ENCODE measurements at places on chromosomes 2 and 18.

GRCh38 chr2:30763151-30763660 lies 44.0 kb downstream of the CAPN13 start:
- no peak for DNase-seq

DNA sequence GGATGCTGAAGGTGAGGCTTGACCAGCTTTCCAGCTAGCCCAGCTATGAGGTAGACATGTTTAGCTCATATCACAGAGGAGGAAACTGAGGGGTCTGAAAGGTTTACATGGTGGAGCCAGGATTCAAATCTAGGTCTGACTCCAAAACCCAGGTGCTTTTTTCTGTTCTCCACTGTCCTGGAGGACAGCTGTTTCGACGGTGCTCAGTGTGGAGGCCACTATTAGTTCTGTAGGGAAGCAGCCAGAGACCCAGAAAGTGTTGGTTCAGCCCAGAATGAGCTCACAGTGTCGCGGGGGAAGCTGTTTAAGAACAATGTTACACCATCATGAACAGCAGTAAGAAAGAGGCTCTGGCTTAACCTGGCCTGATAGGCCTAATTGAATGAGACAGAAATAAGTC lies 11.1 kb downstream of the PROC start:
- DNase-seq, result no peak

GRCh38 chr2:46958431-46959017 lies 42.9 kb upstream of the MCFD2 start:
- no peak for DNase-seq

DNA sequence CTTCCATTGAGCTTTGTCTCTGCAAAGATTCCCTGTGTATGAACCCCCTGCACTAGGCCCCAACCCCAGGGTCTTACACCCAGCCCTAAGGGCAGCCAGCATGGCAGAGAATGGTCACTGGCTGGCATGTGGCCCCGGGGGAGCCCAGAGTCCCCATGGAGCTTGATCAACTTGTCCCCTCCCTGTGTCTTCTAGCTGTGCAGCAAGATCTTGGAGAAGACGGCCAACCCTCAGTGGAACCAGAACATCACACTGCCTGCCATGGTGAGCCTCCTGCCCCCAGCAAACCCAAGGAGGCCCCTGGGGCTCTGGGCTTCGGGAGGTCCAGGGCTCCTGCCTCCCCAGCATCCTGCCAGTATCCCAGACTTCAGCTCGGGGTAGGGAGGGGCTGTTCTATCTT lies 81.5 kb downstream of the DYSF start:
- no peak for DNase-seq

GRCh38 chr2:111121828-111122630 lies 1.3 kb downstream of the BCL2L11 start:
- peak; percentile 92 for DNase-seq

DNA sequence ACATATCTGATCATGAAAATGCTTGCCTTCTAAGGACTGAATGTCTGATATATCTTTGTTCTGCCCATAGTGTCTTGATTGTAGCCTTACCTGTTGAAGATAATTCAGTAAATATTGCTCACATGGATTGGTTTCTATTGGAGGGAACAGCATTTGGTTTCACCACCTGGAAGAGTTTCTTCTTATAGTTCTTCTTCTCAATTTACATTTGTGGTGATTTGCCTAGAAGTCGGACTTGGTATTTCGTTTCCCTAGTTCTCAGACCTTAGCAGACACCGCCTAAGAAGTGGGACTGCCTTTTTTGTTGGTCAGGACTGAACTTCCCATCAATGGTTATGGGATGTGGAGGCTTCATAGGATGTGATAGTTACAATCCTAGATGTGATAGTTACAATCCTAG lies 20.2 kb downstream of the MGAT5 start:
- DNase-seq, result no peak

DNA sequence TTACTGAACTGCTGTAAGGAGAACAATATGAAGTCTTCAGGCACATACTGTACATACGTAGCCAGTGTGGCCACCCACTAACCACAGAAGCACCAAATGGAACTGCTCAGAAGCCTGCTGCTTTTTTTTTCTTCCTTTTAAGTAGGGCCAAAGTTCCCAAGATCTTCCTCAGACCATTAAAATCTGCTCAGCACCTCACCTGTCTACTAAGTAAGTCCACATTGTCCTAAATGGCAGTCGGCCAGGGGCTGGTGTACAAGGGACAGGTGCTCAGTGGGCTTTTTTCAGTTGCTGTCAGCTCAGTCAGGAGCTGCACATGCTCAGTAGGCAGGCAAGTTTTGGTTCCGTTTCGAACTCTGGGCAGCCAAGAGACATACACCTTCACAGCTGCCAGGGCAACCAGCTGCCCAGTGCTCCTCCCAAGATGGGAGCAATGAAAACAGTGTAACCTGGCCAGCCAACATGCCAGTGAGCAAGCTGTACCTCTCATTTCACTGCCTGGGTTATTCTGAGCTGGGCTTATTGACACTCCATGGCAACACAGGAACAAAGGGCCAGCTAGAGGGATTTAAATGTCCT lies 86.1 kb downstream of the ACVR1 start:
- no peak for DNase-seq

DNA sequence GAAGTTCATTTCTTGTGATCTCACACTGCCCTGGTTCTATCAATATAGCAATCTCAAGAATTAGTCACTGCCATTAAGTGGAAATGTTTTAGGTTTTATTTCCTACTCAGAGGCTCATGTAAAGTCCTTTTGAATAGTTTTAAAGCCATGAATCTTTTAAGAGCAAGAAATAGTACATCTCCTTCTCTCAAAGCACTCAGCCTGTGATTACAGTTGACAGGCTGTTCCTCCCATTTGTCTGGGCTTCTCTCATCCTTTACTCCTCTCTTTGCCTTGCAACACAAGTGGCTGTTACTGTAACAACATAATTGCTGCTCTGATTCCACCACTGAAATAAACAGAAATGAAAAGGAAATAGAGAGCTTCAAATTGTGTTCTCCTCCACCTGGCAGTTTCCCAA lies 18.4 kb downstream of the GRP start:
- DNase-seq, result no peak

DNA sequence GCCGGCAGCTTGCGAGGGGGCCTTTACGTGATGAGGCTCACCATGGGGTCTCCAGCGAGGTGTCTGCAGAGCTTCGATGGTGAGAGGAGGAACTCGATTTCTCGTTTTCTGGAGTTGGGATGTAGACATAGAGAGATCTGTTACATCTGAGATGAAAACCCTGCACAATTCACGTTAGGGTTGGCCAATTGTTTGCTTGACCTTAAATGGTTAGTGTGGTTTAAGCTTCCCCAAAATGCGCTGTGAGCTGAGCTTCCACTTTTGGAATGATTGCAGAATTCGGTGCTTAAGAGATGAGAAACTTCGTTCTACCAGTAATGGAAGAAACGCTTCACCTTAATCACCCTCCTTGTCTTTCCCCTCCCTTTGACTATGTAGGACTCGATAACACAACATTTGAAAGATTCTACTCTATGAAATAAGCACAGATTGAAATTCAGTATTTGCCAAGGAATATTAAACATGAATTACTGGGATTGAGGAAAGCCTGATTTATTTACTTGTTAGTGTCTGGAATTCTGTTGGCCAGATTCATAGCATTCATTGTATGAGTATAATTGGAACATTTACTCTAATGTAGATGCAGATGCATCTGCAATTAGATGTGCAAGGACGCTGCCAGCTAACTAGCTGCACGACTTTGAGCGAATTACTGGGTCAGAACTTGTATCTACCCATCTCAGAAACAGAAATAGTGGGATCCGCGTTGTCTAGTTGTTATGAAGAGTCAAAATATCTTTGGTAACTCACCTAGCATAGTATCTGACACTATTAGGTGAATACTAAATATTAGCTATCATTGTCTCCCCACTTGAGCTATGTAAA lies 1.6 kb upstream of the KLF7 start:
- no peak for DNase-seq

DNA sequence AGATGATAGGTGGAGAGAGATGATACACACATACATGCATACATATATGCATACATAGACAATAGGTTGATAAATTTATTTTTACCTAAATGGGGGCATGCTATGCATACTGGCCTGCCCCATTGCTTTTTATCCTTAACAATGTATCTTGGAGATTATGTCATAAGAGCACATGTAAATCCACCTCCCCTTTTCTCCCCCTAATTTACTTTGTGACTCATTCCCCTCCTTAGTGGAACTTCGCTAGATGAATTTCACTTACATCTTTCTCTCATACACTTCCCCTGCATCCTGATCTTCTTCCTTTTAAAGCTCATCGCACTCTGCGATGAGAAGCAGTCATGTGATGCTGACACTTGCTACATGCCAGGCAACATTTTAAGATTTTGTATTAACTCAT lies 223.6 kb downstream of the C1D start:
- no peak for DNase-seq

GRCh38 chr18:48700446-48700845 lies 161.6 kb downstream of the CTIF start:
- DNase-seq, result no peak

GRCh38 chr2:22279541-22279940 lies 1105.4 kb upstream of the KLHL29 start:
- DNase-seq, result no peak

DNA sequence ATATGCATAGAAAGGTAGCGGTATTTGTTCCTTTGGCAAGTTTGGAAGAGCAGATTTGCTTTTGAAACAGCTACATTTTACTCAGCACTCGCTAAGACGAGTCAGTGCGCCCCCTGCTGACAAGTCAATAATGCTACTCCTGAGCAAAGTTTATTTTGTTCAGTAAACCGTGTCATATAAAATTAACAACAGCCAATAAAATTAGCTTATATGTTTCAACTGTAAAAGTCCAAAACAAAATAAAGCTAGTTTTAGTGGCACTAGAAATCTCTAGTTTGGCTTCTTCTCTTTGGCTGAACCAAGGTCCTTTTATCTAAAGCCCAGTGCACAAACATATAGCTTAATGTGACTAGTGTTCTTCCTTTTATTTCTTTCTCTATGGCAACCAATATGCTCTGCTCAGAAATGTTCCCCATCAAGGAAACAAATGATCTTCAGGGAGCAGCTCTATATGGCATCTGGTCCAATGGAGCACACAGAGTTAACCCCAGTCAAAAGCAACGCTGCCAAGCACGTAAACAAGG lies 4.2 kb upstream of the POU3F3 start:
- peak; percentile 22 for DNase-seq

DNA sequence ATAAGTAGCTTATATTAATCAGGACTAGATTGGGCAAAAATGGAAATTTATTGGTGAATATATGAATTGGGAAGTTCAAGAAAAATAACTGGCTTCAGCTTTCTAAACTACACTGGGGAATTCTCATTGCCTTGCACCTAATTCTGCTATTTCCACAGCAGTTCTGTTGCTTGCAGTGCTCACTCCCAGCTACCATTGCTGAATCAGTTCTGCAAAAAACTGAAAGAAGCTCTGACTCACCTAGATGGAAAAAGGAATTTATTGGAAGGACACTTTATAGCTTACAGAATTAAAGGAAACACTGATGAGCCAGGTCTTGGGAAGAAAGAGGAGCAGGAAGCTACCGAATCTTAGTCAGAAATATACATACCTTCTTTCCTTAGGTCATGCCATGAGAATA lies 60.3 kb upstream of the ACVR1 start:
- no peak for DNase-seq

DNA sequence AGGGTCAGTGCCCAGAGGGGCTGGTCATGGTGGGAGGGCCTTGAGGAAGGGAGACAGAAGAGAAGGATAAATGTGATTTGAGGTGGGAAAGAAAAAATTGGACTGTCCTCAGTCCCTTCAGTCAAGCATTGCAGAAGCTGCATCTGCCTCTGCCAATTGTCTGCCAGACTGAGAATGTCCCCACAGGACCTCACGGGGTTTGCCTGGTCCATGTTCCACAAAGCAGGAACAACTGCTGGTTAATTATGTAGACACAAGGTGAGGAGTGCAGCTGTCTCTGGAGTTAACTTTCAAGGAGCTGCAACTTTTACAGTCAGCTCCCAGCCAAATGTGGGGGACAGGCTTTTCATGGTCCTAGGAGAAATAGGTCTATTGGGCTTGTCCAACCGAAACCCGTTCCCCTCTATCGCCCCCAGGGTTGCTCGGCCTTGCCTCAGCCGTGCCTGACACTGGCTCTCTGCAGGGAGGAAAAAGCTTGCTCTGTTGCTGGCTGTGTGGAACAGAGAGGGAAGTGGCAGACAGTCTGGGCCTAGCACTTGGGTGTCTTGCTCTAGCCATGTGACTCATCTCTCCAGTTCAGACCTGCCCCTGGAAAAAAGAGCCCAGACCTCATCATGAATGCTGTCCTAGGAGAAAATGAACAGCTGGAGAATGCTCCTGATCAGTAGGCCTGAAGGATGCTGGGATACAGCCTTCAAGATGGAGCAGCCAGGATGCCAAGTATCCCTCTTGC lies 31.1 kb upstream of the PAX8 start:
- no peak for DNase-seq

DNA sequence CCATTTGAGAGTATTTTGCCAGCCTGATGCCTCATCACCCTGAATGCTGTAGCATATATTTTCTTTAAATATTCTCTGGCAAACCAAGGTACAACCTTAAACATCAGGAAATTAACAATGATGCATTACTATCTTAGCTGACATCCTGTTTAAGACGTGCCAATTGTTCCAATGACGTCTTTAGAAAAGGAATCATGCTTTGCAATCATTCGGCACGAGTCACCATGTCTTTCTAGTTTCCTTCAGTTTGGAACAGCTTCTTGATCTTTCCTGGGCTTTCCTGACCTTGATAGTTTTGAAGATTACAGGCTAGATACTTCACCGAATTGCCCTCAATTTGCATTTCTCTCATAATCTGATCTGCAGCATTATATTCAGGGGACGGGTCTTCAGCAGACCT lies 88.2 kb upstream of the GLI2 start:
- no peak for DNase-seq

- no peak for DNase-seq
Measured at GRCh38 chr2:71795486-71795885, 342.1 kb downstream of the DYSF start.

DNA sequence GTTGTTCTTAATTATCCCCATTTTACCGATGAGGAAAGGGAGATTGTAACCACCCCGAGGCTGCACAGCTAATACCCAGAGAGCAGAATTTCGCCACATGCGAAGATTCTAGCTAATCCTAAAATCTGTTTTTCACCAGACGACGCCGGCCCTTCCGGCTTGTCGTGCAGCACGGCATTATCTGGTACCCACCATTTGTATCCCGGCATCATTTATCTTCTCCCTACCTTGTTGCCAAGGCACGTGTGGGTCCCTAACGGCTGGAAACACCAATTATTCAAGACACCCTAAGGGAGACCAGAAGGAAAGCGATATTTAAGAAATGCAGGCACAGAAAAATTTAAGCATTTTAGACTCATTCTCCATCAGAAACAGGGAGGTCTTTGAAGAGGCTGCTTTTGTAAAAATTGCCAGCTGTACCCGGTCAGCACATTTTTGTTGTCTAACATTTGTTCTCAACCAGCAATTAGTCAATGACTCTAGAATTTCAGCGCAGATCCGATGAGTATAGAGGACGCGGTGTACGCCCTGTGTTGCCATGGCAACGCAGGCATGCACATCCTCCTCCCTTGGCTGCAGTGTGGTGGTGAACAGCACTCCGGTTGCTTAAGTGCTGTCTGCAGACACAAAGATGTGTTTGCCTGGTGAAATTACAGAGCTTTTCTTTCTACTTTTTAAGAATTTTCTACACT lies 111.6 kb downstream of the AGAP1 start:
- DNase-seq, result peak; percentile 62

All from hematopoietic multipotent progenitor cell treated with erythropoietin and hydrocortisone succinate and interleukin-3 and kit ligand, for 17 days (in vitro differentiated cells).